ENCODE measurements at places on chromosomes 12 and 14.
A peak's percentile ranks its signal among the peaks of the same experiment; 100 is the strongest.

DNA sequence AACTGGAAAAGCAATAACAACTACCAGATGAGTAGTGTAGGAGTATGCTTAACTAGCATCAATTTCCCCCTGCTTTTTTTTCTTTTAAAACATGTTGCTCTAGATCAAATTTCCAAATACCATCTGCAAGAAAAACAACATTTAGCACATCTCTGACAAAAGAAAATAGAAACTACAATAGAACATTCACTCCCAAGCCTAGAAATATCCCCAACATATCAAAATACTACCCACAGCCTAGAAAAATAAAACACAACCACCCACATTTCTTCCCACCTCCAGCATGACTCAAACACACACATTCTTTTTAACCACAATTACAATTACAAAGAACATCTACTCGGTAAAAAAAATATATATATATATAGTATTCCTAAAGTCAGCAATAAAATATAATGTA, 120.0 kb downstream of the PPFIA2 start:
- no peak for DNase-seq

GRCh38 chr12:12079291-12079690, 8.6 kb downstream of the BCL2L14 start:
- DNase-seq = no peak

DNA sequence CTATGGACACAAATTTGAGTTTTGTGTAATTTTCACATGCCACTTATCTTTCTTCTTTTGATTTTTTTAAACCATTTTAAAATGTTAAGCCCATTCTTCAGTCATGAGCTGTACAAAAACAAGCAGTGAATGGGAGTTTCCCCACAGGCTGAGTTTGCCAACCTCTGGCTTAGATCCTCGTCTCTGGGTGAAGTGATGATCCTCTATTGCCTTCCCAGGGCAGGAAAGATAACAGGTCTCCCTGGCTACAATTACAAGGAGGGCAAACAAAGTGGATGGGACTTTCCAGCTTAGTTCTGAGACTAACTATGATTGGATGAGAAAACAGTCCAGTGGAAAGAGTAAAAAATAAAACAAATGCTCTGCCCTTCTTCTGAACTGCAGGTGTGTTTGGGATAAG, 203.7 kb downstream of the SPTSSA start:
- DNase-seq = no peak

DNA sequence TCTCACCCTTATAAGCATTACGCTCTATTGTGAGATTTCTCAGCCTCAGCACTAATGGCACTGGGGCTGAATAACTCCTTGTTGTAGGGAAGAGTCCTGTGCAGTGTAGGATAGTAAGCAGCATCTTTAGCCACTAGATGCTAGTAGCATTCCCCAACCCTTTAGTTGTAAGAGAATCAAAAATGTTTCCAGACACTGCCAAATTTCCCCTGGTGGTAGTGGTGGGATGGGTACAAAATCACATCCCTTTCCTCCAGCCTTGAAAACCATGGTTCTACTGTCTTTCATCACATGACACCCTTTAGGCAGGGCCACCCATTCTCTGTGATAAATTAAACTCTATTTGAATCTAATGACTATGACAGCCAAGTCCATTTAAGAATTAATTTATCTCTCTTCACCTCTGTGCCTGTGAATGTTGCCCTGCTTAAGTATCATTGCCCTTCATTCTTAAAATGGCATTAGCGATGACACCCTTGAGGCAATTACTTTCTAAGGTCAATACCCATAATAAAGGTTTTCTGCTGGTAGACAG, 199.4 kb downstream of the ANO4 start:
- DNase-seq = no peak

DNA sequence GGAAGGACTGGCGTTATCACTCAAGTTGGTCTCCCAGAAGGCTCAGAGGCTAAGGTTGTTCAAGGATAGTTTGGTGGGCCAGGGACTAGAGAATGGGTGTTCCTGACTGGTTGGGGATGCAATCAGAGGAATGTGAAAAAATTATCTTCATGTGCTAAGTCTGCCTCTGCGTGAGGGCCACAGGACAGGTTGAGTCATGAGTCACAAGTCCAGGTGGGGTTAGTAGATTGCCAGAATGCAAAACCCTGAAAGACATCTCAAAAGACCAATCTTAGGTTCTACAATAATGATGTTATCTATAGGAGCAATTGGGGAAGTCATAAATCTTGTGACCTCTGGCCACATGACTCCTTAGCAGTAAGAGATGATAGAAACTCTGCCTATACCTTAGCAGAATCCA, 220.1 kb upstream of the EEA1 start:
- DNase-seq = no peak

GRCh38 chr12:94649349-94650142, 811 bp downstream of the TMCC3 start:
- peak; percentile 12 for DNase-seq

GRCh38 chr14:91027561-91027960, 32.9 kb downstream of the RPS6KA5 start:
- no peak for DNase-seq

DNA sequence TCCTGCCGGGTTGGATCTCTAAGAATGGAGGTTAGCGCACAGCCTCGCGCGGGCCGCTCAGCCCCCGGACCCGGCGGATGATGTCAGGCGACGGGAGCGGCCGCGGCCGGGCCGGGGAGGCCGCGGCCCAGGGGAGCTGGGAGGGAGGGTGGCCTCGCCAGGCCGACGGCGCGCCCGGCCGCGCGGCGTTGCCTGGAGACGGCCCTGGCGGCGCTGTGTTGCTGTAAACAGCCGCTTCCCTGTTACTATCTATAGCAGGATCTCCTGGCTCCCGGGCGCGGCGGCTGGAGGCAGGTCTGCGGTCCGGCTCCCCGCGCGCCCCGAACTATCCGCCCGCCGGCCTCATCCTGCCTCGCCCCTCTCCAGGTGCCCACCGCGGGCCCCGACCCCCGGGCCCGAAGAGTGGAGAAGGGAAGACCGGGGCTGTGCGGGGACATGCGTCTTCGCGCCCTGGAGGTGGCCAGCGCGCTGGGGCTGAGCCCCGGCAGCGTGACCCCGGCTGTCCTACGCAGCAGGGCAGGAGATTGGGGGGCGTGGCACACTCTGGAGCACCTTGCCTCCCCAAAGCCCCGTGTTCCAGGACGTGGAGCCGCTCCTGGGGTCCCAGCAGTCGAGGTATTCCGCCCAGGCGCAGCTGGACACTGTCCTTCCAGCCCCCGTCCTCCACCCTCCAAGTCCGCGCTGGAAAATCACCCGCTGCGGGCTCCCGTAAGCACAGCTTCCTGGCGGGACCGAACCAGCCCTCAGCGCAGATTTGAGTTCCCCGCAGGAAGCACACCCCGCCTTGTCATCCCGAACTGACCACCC, 1.4 kb upstream of the FOS start:
- DNase-seq = peak; percentile 93

DNA sequence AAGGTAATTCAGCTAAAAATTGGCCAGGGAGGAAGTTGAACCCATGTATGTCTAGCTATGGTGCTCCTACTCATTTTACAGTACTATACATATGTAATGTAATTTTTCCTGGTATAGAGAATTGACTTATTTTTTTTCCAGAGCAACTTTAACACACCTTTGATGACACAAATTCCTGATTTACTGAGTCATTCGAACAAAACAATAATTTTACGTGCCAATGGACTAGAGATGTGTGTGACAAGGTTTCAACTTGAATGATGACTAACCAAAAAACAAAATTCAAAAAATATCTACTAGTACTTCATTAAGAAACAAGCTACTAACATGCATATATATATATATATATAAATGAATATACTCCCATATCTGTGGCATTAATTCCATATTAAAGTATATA, 180.5 kb downstream of the KITLG start:
- no peak for DNase-seq

DNA sequence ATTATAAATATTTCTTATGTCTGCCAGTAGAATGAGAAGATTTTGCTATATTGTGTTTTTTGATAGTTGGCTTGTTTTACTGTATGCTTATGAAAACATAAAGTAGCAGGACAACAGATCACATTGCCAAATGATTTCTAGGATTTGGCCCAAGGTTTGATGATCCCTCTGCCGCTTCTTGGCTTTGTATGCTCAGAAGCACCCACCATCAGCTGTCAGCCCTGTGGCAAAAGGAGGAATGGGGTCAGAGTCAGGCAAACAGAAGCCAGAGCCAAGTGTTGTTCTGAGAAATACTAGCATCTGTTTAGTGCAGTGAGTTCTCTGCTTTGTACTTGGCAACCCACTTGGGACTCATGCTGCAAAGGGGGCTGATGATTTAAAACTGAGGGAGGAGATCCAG, 152.2 kb downstream of the PDE3A start:
- no peak for DNase-seq

- DNase-seq = no peak
Observed at GRCh38 chr14:89598548-89599186, 181.6 kb upstream of the FOXN3 start.
